A549 treated with Hydrocortisone at 1 μM for 4 hours (cell line): ENCODE measurements at places on chromosomes 6 and 20. TPM values are rescaled to one million over a fixed set of nuclear protein-coding genes. Genes with fewer than 3 reads are reported as not detected.

HUS1B gene
- total RNA-seq = 0.14 to 0.49 TPM (median 0.27 TPM) in 4 of 5 replicates, not detected in the other

C6orf141 gene
- 7.8 to 10.1 TPM (median 9.2 TPM) in 5 replicates for total RNA-seq

SMIM28 gene
- not detected in 5 replicates for total RNA-seq

SOBP gene
- total RNA-seq = 0.68 to 1.2 TPM (median 0.85 TPM) in 5 replicates

EYA4 gene
- 8.0 to 11.6 TPM (median 9.4 TPM) in 5 replicates for total RNA-seq

PDE10A gene
- total RNA-seq = 22.9 to 29.3 TPM (median 26.3 TPM) in 5 replicates

MACROD2 gene
- 0.41 to 0.67 TPM (median 0.50 TPM) in 5 replicates for total RNA-seq

CEP162 gene
- total RNA-seq = 0.95 to 1.9 TPM (median 1.6 TPM) in 5 replicates

ADGB gene
- not detected in 5 replicates for total RNA-seq

LPA gene
- 0.08 to 0.18 TPM (median 0.09 TPM) in 5 replicates for total RNA-seq

SCRT2 gene
- total RNA-seq = 0.02 TPM in 1 of 5 replicates, not detected in the others

MTFR2 gene
- 10.9 to 14.8 TPM (median 12.3 TPM) in 5 replicates for total RNA-seq

GJA10 gene
- total RNA-seq = not detected in 5 replicates

TRDN gene
- total RNA-seq = not detected in 5 replicates

DSP gene
- total RNA-seq = 31.5 to 60.6 TPM (median 41.5 TPM) in 5 replicates

OSTM1 gene
- total RNA-seq = 17.8 to 25.9 TPM (median 24.3 TPM) in 5 replicates

TAAR9 gene
- not detected in 5 replicates for total RNA-seq

SOX18 gene
- 1.3 to 2.7 TPM (median 2.3 TPM) in 5 replicates for total RNA-seq

DEFB114 gene
- total RNA-seq = not detected in 5 replicates

LGSN gene
- total RNA-seq = 2.0 to 3.0 TPM (median 2.4 TPM) in 5 replicates

RIMS4 gene
- total RNA-seq = 1.5 to 2.0 TPM (median 1.8 TPM) in 5 replicates

NRSN1 gene
- not detected in 5 replicates for total RNA-seq

FUT9 gene
- total RNA-seq = not detected in 5 replicates

HEBP2 gene
- 15.6 to 37.0 TPM (median 33.3 TPM) in 5 replicates for total RNA-seq

KIFC1 gene
- total RNA-seq = 42.3 to 45.8 TPM (median 44.0 TPM) in 5 replicates

GPRC6A gene
- total RNA-seq = not detected in 5 replicates

TRIM15 gene
- not detected in 5 replicates for total RNA-seq

TSPO2 gene
- 0.15 TPM in 1 of 5 replicates, not detected in the others for total RNA-seq

C2 gene
- total RNA-seq = 0.17 to 0.46 TPM (median 0.38 TPM) in 5 replicates

CSE1L gene
- total RNA-seq = 87.3 to 107 TPM (median 88.9 TPM) in 5 replicates

FOXA2 gene
- 13.3 to 18.2 TPM (median 17.3 TPM) in 5 replicates for total RNA-seq

CASP8AP2 gene
- 4.3 to 8.5 TPM (median 6.0 TPM) in 5 replicates for total RNA-seq

CNBD2 gene
- 6.1 to 7.0 TPM (median 6.3 TPM) in 5 replicates for total RNA-seq

HLA-DRB1 gene
- not detected in 5 replicates for total RNA-seq

TNNC2 gene
- total RNA-seq = 0.13 to 0.28 TPM (median 0.23 TPM) in 4 of 5 replicates, not detected in the other

RNF144B gene
- total RNA-seq = 0.12 to 0.68 TPM (median 0.42 TPM) in 5 replicates

POM121L2 gene
- total RNA-seq = 0.02 TPM in 1 of 5 replicates, not detected in the others
